MV-4-11 (cell line): ENCODE measurements at places on chromosomes 6 and 20.
A peak's percentile ranks its signal among the peaks of the same experiment; 100 is the strongest.

GRCh38 chr20:23609486-23610109, 3.9 kb upstream of the CST9 start:
- DNase-seq, result no peak

DNA sequence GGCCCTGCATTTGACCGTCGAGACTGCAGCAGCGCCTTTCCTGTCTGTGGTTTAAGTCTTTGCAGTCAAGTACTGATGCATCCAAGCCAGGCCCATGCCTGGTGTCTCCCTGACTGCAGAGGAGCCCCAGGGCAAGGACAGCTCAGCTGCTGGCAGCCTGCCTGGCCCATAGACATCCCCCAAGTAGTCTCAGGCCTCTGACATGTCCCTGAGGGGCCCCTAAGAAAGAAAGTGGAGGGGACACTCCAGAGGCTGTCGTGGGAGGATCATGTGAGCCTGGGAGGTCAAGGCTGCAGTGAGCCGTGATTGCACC, 18.0 kb downstream of the HRH3 start:
- DNase-seq, result no peak

DNA sequence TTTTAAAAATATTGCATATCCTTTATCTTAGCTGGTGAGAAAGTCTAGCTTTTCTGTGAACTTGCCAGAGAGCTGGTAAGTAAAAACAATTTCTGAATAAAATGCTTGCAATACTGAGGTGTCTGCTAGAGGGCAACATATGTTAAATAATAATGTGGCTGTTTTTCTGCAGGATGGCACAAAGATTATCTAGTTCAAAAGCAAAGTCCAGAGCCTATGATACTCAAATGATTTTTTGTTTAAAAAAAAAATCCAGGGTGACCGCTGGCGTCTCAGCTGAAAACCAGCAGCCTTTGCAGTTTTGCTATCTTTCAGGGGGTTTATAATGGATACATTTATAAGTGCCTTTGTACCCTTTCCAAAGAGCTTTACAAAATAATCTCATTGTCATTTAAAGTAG, 194.9 kb downstream of the PHACTR1 start:
- DNase-seq, result peak; percentile 49

DNA sequence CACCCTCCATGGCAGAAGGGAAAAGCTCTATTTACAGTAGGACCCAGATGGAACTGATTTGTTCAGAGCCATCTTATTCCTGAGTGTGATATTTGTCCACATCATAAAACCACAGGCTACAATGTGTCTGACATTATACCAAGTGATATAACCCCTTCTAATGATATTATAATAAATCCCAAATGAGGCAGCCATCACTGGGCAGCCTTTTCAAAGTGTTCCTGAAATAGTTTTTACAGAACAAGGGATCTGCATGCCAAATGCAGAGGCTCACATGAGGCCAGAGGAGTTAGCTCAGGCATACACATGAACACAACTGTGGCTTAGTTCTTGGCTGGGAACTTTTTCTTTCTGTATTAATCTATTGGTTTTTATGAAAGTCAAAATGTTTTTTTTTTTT, 207.7 kb downstream of the MAFB start:
- no peak for DNase-seq

- no peak for DNase-seq
Measured at GRCh38 chr6:36245572-36246061, 24.2 kb upstream of the PNPLA1 start.

GRCh38 chr6:131594074-131594473, 21.0 kb downstream of the ARG1 start:
- no peak for DNase-seq

DNA sequence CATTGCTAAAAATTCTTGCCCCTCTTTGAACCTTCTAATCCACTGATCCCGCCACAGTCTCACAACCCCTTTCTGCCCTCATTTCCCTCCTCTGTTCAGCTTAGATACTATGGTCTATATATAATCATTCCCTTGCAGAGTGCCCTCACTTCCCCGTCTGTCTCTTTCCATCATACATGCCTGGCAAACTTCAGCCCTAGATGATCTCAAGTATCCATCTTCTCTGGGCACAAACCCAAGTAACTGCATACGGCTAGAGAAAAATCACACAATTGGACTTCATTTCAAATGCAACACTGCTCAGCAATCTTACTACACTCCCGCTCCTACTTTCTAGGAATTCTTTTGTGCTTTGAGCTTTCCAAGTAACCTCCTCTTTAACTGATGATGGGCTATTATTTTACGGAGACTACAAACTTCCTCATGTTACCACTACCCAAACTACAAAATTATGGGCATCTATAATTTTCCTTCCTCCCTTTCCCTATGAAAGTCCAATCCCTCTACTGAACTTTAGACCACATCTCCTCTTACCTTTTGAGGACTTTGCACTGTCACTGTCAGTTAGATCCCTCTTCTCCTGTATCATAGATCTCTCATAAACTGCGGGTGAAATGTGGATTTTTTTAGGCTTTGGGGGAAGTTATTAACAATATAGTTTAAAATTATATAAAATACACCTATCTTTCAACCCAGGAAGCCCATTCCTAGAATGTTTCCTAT, 135.6 kb downstream of the BTBD9 start:
- no peak for DNase-seq

DNA sequence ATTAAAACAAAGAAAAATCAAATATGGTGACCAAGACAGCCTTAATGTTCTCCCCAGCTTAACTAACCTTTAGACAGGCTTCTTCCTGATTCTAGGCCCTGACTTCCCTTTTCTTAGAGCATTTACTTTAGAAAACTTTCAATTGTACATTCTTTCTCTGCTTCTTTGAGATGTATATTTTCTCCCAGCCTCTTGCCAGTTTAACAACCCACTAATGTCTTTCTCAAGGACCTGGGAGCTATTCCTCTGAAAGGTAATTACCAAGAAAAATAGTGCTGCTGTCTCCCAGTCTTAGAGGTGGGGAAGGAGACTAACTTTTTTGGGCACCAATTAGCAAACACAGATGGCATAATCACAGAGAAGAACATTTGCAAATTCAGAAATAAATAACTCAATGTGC, 62.8 kb upstream of the KCNQ5 start:
- DNase-seq, result no peak

- no peak for DNase-seq
Measured at GRCh38 chr20:57361517-57361916, 10.5 kb downstream of the RAE1 start.

DNA sequence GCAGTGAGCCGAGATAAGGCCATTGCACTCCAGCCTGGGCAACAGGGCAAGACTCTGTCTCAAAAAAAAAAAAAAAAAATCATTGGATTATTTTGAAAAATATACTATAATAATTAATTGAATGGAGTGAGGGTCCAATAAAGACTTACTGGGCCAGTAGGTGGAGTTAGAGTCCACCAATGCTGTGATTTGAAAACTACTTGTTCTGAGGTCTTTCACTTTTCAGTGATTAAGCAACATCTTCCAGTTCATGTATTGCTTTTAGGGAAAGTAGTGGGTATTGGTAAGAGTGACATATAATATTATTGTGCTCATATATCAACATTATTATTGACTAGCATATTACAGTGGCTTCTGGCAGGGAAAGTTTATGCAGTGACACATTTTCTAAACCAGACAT, 530.3 kb downstream of the KHDRBS2 start:
- no peak for DNase-seq

DNA sequence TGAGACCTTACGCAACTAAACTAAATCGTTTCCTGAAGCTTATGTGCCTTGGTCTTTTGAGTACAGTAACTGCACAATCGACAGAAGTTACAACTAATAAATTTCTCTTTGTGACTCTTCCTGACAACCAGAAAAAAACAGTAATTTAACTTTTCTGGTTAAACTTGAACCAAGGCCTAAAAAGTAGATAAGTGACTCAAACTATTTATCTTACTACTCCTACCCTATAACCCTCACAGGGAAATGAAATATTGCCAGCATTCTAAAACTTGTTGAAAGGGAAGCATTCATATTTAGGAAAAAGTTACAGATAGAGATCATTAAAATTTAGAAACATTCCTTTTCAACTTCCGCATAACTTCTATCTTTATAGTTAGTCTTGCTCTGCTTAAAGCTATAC, 1034.4 kb downstream of the EYS start:
- DNase-seq, result peak; percentile 87

GRCh38 chr6:144263786-144264185, 21.3 kb upstream of the UTRN start:
- DNase-seq, result no peak

- DNase-seq, result no peak
Measured at GRCh38 chr6:43954311-43955131, 172.7 kb downstream of the MRPL14 start.

DNA sequence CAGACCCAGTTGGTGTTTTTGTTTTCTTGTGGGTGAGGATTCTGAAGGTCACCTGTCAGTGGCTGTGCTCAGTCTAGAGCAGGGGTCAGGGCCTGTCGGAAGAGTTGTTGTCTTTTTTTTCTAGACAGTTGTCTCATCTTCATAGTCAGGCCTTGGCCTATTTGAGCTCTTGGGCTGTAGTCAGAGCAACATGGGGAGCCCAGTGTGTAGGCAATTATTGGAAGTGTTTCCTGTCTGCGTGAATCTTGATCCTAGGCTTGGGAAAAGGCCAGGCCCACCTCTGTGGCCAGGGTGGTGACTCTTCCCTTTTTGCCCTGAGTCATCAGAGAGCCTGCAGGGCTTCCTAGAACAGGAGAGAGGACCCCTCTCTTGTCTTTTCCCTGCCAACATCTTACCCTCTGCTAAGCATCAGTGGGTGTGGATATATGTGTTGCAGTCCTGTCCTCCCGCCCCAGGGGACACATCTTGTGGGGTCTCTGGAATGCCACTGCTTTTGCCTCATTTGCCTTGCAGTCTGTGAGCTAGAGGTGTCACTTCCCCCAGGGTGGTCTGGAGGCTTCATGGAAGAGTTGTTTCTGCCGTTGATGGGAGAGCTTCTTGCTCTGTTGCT, 11.4 kb downstream of the TJAP1 start:
- DNase-seq, result no peak

DNA sequence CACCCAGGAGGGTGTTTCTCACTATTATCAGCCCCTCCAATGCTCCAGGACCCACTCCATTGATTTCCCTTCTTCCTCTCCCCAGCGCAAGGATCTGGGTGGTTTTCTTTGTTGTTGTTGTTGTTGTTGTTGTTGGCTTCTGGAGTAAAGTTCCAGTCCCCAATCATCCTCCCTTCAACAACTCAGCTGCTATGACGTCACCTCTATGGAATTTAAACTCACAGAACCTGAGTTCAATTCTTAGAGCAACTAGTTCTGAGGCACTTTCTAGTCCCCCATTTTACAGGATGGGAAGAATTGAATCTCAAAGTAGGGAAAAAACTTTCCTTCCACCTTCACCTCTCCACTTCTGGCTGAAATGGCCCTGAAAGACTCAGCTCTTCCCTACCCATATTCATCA, 9.7 kb upstream of the WFDC8 start:
- DNase-seq, result no peak

GRCh38 chr6:150134280-150134920, 8.4 kb upstream of the PPP1R14C start:
- DNase-seq, result no peak

GRCh38 chr6:90463359-90463758, 123.5 kb downstream of the MAP3K7 start:
- no peak for DNase-seq
